ENCODE measurements at places on chromosomes 2 and 18. TPM values are rescaled to one million over a fixed set of nuclear protein-coding genes. Genes with fewer than 3 reads are reported as not detected.

The LIPT1 gene
- 7.2 TPM for total RNA-seq

The RFTN2 gene
- total RNA-seq, result 0.12 TPM

The UGT1A3 gene
- total RNA-seq, result not detected

The MEIS1 gene
- total RNA-seq, result 30.1 TPM

The SNORC gene
- total RNA-seq, result 0.86 TPM

The GALNT14 gene
- total RNA-seq, result not detected

The DNAJC5G gene
- not detected for total RNA-seq

DNA sequence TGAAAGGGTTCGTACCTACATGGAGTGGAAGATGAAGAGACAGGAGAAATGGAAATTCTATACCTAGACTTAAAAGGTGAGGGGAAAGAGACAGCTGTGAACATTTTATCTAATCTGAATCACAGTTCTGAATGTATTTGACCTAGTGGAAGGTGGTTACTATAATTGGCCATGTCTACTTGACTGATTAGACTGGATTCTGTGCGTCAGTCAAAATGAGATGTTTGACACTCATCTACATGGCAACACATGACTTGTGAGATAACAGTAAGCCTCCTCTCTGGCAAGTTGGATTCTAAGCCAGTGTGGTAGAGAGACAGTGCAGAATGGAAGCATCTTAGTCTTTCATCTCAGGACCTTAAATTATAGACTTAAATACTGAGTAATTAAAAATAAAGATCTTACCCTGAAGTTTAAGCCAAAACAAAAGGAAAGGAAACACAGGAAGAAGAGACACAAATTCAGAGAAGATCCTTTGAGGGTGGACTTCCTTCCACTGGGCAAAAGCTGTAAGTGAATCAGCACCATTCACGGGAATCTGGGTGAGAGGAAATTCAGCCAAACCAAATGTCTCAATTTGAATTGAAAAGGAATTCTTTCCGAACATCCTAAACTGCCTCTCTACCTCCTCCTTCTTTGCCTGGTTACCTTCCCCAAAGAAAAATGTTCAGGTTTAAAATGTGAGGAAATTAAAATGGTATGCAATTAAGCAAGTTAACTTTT, 121.6 kb downstream of the EHBP1 start:
- no peak for DNase-seq

DNA sequence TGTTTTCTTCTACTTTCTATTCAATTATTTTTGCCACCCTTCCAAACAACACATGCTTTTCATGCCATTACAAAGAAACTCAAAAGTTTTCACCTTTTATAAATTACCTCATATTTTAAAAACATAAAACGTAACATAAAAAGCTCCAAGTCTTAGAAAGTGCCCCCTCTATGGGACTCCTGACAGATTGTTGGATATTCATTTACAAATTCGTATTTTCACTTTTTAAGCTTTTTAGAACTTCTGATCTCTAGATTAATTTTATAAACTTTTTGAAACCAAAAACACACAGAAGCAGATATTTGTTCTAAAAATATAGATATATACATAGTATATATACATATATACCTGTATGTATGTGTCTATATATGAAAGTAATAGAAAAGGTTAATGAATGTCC, 1.5 kb downstream of the COL5A2 start:
- no peak for DNase-seq

DNA sequence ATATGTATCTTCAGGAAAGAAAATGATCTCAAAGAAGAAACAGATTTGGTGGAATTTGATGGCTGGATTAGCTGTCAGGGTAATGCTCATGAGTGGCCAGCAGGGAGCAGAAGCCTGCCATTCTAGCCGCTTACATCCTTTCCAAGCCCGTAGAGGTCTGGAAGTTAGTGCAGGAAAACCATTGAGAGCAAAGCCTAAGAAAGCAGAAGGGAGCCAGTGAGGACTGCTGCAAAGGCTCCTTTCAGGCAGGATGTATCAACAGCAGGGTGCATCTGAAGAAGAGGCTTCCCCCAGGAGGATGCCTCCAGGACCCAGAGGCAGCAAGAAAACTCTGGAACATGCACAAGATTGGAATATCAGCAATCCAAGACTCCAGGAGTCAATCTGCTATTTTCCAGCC, 22.9 kb upstream of the LBH start:
- peak; percentile 81 for DNase-seq

- peak; percentile 10 for DNase-seq
Measured at GRCh38 chr2:236928380-236929037, 157.2 kb upstream of the COPS8 start.

DNA sequence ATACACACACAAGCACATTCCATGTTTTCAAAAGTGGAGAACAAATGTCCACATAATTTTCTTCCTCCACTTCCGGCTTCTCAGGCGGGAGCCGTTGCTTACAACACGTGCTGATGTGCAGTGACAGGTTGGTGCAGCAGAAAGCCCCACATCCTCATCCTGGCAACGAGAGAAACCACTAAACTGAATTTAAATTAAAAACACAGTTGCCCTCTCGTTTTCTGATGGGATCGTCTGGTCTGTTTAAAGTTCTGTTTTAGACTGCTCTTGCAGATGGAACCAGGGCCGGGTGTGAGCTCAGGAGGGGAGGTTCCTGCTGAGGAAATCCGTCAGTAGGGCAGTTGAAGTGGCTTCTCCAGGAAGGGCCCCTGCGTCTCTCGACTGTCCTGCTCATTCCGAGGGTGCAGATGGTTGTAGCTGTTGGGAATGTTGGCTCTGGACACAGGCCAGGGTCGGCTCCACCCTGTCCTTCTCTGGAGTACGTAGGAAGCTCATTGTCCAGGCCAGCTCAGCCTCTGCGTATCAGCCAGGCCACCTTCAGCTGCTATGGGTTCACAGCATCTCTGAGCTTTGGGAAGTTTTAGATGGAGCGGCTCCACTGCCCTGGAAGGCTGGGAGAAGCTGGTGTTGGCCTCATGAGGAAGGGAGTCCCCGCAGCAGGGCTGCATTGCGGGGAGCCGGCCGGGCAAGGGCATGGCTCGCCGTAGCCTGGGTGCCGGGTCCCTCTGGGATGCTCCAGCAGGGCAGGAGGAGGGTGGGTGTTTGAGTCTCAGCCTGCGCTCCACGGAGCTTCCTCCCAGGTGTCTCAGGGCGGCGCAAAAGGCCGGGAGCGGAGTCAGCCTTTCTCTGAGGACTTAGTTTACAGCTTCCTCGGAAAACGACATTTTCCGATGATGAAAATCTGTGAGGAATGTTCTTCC, 58.3 kb downstream of the NFATC1 start:
- DNase-seq, result peak; percentile 46

DNA sequence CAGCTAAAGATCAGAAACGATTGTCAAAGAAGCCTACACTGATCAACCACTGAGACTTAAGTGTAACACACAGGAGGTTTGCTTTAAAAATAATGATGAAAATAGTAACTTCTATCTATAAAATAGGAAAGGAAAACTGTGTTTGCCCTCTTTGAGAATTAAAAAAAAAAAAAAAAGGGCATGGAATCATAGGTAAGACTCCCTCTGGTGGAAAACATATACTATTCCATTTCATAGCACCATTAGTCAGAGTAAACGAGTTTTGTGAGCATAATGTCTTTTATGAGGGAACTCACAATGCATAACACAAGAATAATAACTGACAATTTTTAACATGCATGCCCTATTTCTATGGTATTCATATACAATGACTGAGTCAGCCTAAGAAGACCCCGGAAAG, 36.3 kb downstream of the SLC35F5 start:
- no peak for DNase-seq

- no peak for DNase-seq
Measured at GRCh38 chr2:60552851-60553494, 481 bp downstream of the BCL11A start.

GRCh38 chr2:367246-367645, 79.4 kb upstream of the ALKAL2 start:
- no peak for DNase-seq

- no peak for DNase-seq
Measured at GRCh38 chr2:239223310-239224198, 177.3 kb downstream of the HDAC4 start.

GRCh38 chr2:226906163-226906693, 70.4 kb downstream of the RHBDD1 start:
- no peak for DNase-seq

GRCh38 chr2:216404010-216404618, 8.2 kb upstream of the SMARCAL1 start:
- peak; percentile 62 for DNase-seq

DNA sequence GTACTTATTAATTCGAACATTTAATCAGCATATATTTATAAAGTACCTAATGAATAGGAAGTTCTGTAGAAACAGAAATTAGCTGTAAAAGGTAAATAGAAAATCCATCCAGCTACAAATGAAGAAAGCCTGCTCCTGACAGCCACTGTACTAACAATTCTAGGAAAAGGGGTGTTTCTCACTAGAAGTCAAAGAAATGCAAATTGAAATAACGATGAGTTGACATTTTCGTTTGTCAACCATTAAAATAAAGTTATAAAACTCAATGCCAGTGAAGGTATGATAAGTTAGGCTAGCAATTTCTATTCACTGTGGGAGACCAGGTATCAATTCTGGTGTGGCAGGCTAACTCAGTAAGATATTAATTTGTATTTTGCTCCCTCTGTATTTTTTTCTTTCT, 198.0 kb downstream of the ARL4C start:
- DNase-seq, result no peak

DNA sequence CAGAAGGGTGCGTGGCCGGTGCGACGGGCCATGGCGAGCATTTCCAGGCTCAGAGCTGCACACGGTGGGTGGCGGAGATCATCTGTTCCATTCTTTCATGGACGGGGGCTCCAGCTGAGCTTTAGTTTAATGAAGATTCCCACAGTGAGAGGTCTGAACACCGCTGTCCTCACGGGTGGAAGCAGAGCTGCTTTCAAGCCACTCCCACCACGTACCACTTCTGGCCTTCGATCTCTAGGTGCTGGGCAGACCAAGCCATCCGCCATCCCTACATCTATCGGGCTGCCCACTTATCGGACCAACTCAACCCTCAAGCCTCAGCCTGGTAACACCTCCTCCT, 18.5 kb downstream of the GPR35 start:
- no peak for DNase-seq

GRCh38 chr2:238159071-238159539, 335 bp downstream of the ERFE start:
- DNase-seq, result no peak

- DNase-seq, result no peak
Measured at GRCh38 chr18:14905350-14905749, 157.4 kb downstream of the ANKRD30B start.

GRCh38 chr2:40401896-40402295, 50.0 kb downstream of the SLC8A1 start:
- peak; percentile 97 for DNase-seq

DNA sequence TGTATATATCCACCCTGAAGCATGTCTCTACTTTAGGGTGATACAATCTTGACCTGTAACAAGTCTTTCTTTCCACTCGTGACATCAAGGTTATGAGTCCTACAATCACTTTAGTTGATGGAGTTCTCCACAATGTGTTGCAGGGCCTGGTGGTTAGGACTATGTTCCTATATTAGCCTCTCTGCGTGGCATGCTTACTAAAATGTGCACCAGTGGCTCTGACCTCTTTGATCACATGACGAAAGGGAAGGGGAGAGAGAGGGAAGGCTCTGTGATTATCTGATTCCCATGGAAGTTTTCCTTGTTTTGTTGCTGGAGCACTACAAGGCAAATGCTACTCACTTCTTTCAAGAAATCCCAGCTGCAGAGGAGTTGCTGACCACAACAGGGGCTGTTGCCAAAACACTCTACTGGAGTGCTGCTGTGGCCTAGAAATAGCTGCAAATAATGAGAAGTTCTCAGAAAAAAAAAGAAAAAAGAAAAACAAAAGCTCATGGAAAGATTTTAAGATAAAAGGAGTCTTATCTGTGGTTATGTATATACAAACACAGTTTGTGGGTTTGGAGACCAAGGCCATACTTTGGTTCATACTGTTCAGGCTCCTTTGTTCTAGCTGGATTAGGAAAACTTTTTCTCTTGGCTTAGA, 272.8 kb upstream of the MMADHC start:
- DNase-seq, result peak; percentile 88

DNA sequence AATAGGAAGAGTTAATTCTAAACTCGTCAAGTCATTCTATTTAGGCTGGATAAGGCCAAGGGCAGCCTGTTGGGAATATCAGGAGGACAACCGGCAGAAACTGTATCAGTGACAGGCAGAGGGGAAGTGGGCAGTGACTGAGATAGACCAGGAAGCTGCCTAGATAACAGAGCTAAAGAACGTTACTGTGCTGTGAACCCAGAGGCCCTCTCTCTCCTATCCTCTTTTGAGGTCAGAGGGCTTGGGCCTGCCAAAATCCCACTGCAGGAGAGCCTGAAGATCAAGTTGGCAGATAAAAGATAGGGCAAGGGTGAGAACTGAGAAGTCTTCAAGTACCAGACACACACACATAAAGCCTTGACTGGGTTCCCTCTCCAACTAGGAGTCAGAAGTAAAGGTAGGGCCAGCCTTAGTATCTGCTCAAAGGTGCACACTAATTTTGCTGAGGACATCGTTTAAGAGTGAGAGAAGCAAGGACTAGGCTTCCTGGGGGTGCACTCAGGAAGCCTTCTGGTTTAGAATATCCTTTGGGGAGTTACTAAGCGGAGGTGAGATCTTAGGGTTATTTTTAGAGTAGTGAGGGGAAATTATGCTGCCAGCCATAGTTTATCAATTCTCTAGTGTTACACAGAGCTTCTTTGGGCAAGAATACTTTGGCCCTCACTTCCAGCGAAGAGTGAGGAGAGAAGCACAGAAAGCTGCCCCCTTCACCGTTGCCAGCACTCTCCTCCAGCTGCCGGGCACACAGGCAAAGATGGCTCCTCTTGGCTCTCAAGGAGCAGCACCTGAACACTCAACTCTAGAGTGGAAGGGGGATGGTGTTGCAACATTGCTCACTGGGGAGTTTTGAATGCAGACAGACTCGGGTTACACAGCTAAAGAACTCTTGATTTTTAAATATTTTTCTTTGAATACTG, 9.8 kb downstream of the CAVIN2 start:
- no peak for DNase-seq

All from A172 (cell line).